ENCODE measurements at places on chromosomes 2 and 18.

GRCh38 chr18:60096428-60096827 is 196.6 kb downstream of the PMAIP1 start:
- no peak for DNase-seq

- DNase-seq = no peak
Measured at GRCh38 chr2:212922701-212923100, 228.7 kb downstream of the IKZF2 start.

- DNase-seq = no peak
Measured at GRCh38 chr18:56139372-56139771, 499.0 kb downstream of the TXNL1 start.

DNA sequence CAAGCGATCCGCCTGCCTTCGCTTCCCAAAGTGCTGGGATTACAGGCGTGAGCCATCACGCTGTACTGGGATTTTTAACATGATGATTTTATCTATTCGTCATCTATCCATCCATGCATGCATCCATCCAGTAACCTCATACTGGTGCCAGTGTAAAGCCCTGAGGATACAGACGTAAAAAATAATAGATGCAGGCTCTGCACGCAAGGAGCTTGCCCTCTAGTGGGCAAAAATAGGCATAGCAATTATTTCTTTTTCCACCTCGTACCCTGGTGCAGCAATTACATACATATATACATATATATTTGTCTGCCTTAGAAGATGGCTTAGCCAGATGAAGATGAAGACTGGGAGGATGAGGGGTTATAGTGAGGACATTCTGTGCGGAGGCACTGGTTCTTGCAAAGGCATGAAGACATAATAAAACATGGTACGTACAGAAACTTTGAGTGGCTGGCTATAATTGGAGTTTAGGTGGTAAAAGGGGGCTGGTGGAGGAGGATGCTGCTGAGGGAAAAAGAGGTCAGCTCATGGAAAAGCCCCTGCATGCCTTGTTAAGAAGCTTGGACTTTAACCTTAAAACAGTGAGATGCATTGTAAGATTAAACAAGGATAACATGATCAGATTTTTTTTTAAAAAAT is 19.6 kb upstream of the RPIA start:
- peak; percentile 5 for DNase-seq

DNA sequence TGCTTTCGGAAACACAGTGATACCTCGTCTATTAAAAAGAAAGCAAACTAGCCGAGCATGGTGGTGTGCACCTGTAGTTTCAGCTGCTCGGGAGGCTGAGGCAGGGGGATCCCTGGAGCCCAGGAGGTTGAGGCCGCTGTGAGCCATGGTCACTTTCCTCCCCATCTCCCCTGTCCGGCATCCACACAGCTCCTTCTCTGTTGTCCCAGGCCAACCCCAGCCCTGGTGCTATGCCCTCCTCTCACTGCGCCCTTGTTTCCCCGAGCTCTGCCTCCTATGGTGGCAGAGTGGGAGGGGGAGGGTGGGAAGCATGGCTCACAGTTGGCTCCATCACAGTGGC is 15.4 kb downstream of the RTP5 start:
- no peak for DNase-seq

- DNase-seq = no peak
Measured at GRCh38 chr2:43020296-43020695, 206.1 kb downstream of the ZFP36L2 start.

DNA sequence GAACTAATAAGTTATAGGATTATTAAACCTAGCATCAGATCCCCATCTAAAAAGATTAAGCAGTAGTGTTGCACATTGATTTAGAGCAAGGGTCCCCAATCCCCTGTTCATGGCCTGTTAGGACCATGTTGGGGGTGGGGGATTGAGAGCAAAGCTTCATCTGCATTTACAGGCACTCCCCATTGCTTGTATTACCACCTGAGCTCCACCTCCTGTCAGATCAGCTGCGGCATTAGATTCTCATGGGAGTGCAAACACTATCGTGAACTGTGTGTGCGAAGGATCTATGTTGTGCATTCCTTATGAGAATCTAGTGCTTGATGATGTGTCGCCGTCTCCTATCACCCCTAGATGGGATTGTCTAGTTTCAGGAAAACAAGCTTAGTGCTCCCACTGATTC is 18.4 kb upstream of the PSD4 start:
- no peak for DNase-seq

GRCh38 chr18:13145636-13146190 is 72.8 kb upstream of the LDLRAD4 start:
- DNase-seq = no peak

DNA sequence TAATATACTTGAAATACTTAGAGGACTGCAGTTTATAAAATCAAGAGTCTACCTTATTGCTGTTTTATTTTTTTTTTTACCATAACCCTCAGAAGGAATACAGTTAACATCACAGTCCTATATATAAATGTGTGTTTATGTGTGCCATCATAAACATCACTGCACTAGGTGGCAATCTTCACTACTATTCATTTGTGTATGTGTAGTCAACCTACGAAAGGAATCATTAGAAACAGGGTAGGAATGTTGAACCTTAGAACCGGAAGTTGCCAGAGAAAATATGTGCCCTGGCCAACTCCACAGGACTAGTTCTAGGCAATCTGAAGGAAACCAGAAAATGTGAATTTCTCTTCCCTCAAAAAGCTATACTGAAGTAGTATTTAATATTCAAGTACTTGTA is 3.4 kb downstream of the GEN1 start:
- DNase-seq = no peak

DNA sequence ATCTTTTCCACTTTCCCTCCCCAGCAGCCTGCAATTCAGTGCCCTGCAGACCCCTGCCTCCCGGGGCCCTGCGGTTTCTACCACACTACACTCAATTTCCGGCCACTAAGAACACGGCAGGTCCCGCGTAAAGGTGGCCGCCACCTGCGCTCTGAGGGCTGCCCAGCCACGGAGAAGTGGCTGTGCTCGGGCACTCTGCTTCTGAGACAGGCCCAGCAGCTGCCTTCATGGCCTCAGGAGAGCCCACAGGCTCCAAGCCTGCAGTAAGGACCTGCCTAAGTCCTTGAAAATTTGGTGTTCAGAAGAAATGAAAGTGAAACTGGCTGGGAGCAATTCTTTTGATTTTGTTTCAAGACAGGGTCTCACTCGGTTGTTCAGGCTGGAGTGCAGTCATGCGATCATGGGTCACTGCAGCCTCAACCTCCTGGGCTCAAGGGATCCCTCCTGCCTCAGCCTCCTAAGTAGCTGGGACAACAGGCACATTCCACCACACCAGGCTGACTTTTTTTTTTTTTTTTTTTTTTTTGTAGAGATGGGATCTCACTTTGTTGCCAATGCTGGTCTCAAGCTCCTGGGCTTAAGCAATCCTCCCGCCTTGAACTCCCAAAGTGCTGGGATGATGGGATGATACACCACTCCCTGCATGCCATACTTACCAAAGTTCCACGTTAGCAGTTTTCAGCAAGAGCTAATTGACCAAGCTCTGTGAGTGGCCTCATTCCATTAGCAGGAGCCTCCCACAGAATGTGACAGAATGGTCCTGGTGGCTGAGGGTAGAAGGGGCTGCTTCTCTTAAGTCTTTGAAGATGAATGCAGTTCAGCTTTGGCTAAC is 14.6 kb upstream of the ALPP start:
- no peak for DNase-seq

All from CD4-positive, alpha-beta T cell treated with Interferon gamma for 1 hour (primary cell).